Left cardiac atrium (tissue), 4 donors: ENCODE measurements at places on chromosomes 3 and 15. TPM values are rescaled to one million over a fixed set of nuclear protein-coding genes. Genes with fewer than 3 reads are reported as not detected.

- DNase-seq: no peak
These were observed 1.7 kb downstream of the SPCS1 start for GRCh38 chr3:52707585-52707984.

Gene SPSB4
- total RNA-seq: 6.9 TPM

Gene SLC12A1
- total RNA-seq: not detected

DNA sequence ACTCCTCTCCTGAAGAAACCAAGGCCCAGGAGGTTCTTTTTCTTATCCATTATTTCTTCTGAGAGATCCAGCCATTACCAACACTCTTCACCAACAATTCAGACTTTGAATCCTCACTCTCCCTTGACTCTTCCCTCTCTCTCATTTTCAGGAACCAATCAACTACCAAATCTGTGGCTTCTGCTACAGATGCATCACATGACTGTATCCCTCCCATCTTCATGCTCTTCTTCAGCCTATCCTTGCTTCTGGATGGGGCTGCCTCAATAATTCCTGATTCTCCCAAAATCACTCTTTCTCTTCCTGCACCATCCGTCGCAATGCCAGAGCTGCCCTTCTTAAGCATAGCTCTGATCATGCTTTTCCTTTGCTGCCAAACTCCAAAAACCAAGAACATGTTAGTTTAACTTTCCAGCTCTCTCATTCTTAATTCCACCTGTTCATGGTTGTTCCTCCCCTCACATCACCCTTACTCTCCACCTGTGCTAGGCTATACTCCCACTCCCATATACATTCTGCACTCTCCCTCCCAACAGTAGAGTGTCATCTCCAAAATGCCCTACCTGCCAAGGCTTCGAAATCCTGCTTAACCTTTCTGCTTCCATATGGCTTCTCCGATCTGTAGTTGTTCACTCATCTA lies 13.5 kb downstream of the PLD1 start:
- DNase-seq: no peak

- DNase-seq: no peak
These were observed 4.7 kb upstream of the TMEM41A start for GRCh38 chr3:185503521-185503920.

DNA sequence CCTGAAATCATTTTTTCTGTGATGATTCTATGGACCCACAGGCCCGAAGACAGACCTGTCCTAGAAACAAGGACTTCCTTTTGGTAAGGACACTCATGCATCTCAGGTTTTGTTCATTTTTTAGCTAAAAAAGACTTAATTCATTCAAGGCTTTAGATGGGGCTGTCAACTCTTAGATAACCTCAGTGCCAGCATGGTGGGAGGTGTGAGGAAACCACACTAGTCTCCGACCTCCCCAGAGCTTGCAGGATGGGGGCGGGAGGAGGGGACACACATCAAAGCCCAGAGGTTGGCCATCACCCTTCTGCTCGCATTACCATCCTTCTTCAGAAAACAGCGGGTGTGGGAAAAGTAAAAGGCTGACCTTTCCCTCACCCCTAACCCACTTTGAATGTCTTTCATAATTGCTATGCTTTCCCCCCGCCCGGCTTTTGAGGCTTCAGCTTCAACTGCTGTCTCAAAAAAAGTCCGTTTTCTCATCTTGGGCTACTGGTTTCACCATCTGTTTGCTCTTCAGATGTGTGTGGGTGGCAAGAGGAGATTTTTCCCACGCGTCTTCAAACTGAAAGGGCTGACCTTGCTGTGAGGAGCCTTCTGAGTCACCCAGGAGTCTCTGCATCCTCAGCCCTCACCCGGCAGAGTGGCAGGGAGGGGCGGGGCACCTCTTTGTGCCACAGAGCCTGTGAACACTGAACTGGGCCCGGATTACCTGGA lies 27.6 kb upstream of the CXCR6 start:
- no peak for DNase-seq
